ENCODE measurements at places on chromosomes 12 and 14.

DNA sequence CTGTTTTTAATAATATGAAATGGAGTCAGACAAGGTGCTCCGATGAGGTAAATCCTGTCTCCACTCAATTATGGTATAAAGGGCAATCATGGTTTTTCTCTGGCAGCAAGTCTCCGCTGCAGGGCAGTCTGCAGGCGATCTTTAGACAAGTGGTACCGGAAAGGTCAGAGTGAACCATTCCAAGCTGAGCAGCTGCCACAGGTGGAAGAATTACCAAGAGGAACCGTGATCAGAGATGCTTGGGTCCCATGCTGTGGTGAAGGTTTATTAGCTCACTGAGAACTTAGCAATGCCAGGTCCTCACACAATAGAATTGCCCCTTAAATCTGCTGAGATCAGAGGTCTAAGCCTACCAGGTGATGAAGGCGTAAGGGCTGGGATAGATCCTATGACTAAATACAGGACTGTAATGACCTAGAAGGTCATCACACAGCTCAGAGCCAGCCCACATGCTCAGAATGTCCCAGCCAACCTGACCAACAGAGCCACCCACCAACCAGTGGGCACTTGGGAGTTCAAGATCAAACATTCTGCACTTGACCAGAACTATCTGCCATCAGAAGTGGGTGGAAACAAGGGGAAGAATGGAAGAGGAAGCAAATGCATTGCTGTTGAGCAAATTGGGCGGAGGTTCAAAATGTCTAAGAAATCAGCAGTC, 175.2 kb upstream of the BCL2L14 start:
- no peak for DNase-seq

DNA sequence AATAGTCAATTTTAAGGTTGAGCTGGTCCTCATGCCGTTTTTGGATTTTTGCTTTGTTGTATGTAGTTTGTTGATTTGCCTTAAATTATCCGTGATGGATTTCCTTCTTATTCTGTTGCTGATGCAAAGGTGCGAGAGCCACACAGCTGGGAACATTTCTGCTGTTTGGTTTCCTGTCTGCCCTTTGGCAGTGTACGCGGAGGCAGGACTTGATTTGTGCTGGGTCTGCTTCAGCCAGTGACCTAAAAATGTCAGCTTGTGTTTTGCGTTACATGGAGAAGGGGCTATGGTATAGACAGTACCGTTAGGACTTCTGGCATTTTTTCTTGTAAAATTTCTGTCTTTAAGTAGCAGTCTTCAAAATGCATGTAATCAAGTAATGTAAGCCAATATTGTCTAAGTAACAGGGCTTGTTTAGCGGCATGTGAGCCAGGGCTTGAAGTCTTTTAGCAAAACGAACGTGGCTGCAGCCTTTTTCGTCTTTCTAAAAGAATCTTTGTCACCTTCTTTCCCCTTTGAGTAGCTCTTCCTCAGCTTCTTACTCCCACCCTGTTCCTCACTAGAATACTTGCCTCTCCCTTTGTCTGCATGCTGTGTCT, 18.2 kb upstream of the RD3L start:
- DNase-seq, result no peak

DNA sequence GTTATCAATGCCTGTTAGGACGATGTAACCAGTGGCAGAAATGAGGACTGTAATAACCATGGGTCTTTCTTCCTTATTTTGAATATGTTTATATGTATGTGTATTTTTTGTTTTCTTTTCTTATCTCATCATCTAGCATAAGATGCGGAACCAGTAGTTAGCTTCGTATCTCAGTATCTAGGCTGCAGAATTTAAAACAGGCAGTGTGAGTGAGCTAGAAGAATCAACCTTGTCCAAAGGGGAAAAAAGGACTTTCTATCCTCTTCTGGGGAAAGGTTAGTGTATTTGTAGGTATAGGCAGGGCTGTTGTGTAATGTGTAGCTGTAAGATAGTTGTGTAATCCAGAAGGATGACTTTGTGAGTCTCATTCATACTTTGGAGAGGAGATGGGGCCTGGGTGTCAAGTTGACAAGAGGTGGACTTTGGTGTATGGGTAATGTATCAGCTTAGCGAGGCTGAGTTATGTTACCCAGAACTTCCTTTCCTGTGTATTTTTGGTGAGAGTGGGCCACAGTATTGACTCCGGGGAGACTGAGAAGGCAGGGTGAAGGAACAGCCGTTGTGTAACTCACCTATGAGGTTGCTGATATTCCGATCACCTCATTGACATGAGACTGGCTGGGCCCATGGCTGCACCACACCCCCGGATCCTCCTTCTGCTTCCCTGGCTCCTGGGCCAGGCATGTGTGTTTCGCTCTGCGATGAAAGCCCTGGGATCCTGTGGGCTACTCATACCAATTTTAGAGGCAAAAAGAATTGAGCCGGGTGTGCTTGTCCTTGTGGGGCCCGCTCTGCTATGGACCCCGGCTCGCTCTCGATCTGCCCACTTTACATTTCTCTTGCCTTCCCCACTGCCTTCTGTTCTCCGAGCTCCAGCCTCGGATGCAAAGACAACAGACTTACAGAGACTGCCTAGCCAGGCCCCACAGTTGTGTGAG, 24.3 kb downstream of the DLK1 start:
- no peak for DNase-seq

DNA sequence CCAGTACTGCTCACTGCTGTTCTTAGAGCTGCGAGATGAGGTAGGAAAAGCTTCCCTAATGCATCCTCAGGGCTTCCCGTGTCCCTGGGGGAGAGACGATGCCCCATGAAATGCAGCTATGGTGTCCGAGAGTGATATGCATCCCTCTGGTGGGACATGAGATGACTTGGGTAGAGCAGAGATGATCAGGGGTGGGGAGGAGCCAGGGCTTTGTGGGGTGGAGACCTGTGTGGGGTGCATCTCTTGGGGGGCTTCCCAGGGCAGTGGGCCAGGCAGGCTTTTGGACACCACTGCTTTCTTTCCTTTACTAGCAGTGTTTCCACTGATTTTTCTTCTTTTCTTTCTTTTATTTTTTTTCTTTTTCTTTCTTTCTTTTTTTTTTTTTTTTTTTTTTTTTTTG, 147.3 kb downstream of the ADGRD1 start:
- DNase-seq, result no peak

DNA sequence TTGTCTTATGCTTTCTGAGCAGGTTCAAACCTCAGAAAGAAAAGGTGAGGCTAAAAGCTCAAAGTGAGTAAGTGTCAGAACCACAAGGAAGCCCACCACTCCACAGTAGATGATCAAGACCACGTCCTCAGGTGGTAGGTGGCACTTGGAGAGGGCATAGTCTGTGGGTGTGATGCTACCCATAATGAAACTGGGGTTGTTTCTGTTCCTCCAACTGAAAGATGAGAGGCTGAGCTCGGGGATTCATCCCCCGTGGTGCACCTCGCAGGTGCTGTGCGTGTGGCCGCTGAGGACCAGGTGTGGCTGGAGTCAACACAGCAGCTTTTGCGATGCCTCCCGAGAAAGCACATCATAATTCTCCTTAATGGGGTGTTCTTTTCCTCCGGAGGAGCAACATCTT, 285.7 kb downstream of the TTC8 start:
- DNase-seq, result no peak

GRCh38 chr12:90100579-90100978, 391.9 kb upstream of the ATP2B1 start:
- no peak for DNase-seq

- no peak for DNase-seq
Observed at GRCh38 chr12:22262309-22262708, 72.2 kb downstream of the ST8SIA1 start.

DNA sequence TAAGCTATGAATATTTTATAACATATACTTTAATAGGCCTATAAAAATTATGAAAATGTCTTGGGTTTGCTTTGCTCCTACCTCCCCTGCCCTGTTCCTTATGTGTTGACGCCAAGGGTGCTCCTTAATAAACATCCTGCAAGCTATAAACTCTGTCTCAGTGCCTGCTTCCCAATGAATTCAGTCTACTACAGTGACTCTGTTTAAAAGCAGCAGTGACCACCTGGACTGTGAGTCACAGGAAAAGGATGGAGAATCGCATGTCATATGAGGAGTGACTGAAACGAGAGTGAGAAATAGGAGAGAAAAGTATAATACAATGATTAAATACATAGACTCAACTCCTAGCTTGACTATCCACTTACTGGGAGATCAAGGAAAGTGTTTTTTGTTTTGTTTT, 41.1 kb upstream of the CFAP54 start:
- no peak for DNase-seq

DNA sequence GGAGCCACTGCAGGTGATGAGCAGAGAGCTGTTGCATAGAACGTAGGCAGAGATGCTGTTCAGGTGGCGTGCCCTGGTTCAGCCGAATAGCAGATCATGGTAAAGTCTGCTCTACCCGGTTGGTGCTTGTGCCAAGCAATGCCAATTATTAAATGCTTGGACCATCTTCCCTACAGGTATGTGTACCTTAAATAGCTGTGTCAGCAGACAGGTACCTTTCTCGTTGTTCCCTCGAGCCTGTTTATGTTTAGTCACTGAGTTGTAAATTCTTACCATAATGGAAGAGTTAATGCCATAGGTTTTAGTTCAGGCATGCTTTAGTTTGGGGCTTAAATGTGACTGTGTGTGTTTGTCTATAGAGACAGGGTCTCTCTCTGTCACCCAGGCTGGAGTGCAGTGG, 112.5 kb upstream of the CPM start:
- no peak for DNase-seq

DNA sequence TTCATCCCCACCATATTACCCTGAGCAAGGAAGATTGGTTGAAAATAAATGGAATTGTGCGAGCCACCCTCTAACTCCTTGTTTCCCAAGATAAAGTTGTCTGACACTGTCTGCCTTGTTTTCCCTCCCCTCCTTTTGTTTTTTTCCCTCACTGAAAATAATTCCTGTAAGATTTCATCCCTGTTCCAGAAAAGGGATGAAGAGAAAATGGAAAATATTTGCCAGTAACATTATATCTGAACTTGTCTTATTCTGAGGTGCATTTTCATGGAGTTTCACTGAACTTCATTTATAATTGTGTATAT, 17.3 kb downstream of the OR9K2 start:
- DNase-seq, result no peak

DNA sequence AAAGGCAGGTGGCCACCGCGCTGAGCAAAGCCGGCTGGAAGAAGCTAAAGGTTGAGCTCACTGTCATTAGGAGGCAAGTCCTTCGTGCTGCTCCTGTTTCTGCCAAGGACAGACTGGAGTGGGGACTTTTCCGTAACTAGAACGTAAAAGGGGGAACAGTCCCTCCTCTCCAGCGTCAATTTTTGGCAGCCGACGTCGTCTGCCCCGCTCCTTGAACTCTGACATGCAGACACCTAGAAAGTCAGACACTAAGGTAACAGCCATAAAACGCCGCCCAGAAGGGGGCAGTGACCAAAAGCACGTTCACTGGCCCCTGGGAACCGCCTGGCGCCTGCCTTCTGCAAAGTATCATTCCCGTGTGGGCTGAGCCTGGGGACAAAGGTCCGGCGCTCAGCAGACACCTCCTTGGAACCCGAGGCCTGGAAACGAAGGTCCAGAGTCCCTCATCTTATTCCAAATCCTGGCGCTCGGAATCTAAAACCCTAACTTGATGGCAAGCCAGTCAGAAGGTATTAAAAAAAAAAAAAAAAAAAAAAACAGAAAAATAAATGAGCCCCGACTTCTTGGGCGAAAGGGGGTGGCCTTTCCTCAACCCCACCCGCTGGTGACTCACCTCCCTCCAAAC, 1.1 kb upstream of the LRP1 start:
- peak; percentile 12 for DNase-seq

GRCh38 chr12:53988541-53989226, 3.7 kb downstream of the HOXC10 start:
- no peak for DNase-seq

- DNase-seq, result no peak
Observed at GRCh38 chr12:54945082-54945481, 39.5 kb downstream of the TESPA1 start.

DNA sequence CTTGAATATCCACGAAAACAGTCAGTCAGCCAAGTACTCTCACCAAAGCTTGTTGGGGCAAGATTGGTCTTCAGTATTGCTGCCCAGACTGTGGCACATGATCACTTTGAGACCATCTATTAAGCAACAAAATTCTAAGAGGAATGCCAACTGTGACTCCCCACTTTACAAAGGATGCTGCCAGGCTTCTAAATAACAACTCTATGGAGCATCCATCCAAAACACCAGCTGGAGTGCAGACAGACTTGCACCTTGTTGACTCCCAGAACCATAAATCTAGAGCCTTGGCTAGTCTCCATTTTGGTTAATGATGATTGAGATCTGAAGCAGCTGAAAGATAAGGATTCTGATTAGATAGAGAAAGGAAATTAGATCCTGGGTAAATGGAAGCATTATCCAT, 132.8 kb downstream of the DIO2 start:
- no peak for DNase-seq

DNA sequence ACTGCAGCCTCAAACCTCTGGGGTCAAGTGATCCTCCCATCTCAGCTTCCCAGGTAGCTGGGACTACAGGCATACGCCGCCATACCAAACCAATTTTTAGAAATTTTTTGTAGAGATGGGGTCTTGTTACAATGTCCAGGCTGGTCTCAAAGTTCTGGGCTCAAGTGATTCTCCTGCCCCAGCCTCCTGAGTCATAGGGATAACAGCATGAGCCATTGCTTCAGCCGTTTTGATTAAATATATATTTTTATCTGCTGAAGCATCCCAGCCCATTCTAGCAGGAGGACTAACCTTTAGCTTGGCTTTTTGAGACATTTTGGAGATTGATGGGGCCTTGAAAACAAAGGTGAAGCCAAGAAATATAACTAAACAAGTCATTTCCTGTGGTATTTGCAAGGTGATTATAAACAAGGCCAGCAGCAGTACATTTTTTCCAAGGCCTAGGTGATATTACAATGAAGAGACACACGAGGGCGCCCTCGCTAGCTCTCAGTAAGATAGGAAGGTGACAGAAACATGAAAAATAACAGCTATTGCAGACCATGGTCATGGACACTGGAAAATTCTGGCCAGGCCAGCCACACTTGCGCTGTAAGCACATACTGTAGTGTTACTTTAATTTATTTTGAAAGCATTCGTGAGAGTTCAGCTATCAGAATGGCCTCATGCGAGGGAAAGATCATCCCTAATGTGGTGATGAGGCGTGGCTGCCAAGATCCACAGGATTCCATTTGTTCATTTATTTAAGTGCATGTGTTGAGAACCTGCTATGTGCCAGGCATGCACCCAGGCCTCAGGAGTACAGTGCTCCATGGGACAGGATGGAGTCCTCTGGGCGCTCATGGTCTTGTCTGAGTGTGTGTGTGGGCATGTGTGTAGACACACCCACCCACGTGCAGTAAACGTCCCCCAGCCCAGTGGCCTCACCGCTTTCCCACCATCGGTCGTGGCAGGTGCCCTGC, 63.5 kb downstream of the DGLUCY start:
- peak; percentile 62 for DNase-seq

- no peak for DNase-seq
Observed at GRCh38 chr12:124554429-124555029, 12.9 kb downstream of the NCOR2 start.

- no peak for DNase-seq
Observed at GRCh38 chr14:79575032-79575431, 636.3 kb downstream of the DIO2 start.

- no peak for DNase-seq
Observed at GRCh38 chr12:9928607-9929006, 3.6 kb downstream of the CLEC2A start.

DNA sequence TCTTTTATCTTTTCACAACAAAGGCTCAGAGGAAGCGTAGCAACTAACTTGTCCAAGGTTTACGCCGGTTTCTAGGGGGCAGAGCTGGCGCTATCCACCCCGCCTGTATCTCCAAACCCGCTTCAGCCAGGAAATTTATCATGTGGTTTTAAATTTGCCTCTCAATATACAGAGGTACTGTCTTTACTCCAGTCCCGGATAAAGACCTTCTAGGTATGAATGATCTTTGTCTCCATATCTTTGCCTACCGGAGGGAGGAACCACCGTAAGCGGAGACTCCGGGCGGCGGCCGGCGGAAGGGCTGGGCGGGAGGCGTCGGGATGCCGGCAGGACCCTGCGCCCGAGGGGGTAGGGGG, 693 bp upstream of the RIMKLB start:
- no peak for DNase-seq
